ENCODE measurements at places on chromosomes 7 and 10.

GRCh38 chr10:59847326-59847725 is 59.0 kb downstream of the CCDC6 start:
- no peak for DNase-seq

DNA sequence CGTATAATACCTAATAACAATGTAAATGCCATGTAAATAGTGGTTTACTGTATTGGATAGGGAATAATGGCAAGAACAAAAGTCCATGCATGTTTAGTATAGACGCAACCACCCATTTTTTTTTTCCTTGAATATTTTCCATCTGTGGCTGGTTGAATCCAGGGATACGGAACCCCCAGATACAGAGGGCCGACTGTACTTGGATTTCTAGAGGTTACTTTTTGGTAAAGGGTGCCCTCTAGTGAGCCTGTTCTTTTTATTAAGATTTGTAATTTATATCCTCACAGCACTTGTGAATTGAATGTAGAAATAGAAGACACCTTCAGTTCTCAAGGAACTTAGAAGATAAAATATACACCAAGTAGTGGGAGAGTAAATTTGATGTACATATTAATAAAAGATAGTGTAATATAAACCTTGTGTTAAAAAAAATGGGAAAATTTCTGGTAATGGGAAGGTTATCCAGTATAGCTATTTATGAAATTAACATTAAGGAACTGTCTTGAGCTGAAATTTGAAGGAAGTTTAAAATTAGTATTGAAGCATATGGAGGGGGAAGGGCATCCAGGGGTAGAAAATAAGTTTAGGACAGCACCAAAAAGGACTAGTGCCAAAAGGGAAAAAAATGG is 32.0 kb downstream of the EXOC6 start:
- no peak for DNase-seq

GRCh38 chr10:60003651-60004523 is 97.5 kb upstream of the CCDC6 start:
- DNase-seq, result no peak

GRCh38 chr10:29738341-29738740 is 103.6 kb upstream of the SVIL start:
- DNase-seq, result no peak

DNA sequence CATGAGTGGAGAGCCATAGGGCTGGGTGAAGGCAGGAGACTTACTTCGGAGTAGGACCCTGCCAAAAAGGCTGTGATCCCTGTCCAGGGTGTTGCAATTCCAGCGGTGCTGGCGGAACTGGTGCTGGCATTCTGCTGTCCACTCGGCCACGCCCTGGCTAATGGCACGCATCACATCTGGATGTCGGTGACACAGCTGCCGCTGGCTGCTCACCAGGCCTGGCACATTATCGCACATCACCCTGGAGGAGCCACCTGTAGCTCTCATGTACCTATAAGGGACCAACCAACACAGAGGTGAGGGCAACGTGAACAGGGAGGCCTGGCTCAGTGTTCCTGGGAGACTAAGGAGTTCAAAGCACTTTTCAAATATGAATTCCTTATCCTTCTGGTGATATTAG is 2.3 kb downstream of the WNT2 start:
- no peak for DNase-seq

DNA sequence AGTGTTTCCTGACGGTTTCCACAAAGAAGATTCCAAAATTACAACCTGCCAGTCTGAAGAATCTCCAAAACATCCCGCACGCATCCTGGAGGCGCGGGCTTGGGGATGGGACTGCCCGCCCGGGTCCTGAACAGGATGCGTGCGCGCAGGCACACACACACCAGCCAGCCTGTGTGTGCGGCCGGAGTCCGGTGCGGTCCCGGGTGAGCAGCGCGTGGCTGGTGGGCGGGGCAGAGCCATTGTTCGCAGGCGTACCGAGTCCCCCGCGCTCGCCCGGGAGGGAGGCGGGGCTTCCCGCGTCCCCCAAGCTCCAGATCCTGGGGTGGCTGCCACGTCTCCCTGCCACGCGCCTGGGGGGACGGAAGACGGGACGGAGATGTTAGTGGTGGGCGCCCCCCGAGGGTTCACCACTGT is 675 bp upstream of the SCD start:
- peak; percentile 76 for DNase-seq

DNA sequence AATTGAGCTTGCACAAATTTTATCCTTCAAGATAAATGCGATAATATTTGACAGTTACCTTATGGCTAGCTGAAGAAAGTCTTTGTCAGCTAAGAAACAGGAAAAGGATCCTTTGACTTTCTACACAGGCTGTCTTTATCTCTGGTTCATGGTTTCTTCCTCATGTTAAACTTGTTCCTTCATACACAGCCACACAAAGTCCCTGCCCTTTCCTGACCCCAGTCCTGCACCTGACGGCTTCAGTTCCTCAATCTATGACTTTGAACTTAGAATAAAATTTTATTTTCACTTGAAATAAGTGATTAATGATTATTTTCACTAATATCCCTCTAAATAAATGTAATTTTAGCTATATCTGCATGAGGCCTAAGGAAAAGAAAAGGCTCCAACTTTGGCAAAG is 77.8 kb upstream of the PRSS1 start:
- DNase-seq, result no peak

- DNase-seq, result no peak
Measured at GRCh38 chr7:116561697-116562483, 37.1 kb downstream of the CAV1 start.

GRCh38 chr10:2984682-2985081 is 82.7 kb upstream of the PFKP start:
- no peak for DNase-seq

DNA sequence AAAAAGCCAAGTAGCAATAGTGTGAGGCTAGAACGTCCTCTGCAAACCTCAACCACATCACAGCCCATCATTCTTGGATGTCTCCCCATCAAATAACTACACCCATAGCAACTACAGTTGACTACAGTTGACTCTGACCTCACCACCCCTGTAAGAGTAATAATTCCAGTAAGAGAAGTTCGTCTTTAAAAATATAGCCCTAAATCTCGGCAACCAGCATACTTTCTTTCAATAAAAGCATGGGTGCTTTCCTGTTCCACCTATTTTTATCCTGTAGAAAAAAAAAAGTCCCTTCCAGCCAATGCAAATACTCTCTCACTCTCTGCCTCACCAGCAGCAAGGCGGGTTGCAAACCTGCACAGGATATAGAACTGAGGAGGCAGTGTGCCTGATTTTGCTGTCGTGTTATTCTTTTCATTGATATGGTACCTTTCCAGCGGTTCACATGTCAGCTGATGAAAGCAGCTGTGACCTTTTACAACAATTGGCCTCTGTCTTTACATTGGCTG is 187.5 kb upstream of the NFE2L3 start:
- no peak for DNase-seq

DNA sequence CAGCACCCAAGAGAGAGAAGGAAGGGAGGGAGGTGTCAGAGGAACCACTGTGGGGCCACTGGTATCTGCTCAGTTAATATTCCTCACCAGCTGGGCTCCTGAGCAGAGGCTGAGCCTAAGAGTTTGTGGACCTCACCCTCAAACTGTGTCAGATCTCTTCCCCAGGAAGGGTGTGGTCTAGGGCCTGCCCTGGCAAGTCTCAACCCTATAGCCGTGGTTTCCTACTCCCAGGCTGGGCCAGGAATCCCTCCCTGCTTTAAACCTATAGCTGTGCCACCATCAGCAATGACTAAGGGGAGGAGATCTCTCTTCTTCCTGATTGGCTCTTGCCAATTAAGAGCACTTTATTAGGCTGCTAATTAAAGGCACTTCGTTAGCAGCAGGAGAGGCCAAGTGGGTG is 29.9 kb downstream of the POLL start:
- peak; percentile 68 for DNase-seq

DNA sequence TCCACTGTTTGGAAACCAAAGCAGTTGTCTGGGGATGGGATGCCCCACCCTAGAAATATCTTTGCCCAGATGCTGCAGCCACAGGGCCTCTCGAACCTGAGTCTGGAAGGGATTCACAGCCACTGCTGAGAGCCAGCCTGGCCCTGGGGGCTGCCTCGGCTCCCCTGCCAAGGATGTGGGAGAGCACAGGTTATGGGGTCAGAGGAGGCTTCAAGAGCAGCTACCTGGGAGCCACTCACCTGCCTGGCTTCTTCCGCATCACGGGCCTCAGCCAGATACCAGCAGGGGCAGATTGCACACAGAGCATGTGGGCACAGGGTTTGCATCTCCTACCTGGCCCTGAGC is 5.4 kb upstream of the PWWP2B start:
- DNase-seq, result no peak

DNA sequence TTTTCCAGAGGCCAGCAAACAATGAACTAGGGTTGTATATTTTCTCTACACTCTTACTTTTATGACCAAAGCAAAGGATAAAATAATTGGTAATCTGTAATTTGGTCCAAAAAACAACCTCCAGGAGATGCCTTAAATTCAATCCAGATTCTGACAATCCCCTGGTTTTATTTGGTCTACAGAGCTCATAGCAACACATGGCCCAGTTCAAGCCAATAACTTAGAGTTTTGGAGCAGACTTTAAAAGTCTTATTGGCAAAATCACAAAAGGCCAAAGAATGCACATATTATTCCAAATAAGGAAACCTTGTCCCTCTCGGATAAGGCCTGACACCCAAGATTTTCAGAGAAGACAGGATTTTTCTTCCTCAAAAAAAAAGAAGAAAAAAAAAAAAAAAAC is 51.9 kb downstream of the SORBS1 start:
- no peak for DNase-seq

DNA sequence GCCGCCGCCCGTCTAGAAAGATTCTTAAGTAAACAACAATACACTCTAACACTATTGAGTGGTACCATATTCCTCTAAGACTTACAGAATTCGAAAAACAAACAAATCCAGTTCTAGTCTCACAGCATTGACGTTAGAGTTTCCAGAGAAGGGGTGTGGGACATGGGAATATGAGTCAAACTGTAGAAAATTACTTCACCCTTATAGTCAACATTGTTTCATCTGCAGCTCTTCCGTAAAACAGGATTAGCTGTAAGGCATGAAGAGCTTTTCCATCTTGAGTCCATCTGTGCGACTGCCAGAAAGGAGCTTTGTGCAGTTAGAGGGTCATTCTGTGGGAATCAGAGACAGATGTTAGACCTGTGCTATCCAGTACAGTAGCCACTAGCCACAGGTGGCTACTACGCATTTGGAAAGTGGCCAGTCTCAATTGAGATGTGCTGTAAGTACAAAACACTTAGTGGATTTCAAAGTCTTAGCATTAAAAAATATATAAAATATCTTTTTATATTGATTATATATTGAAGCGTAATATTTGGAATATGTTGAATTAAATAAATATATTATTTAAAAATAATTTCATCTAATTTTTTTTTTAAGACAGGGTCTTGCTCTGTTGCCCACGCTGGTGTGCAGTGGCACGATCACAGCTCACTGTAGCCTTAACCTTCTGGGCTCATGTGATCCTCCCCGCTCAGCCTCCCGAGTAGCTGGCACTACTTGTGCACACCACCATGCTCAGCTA is 79.8 kb upstream of the MPP7 start:
- DNase-seq, result no peak

- no peak for DNase-seq
Measured at GRCh38 chr10:133359554-133359971, 1.7 kb upstream of the FUOM start.

GRCh38 chr7:31444196-31444595 is 69.7 kb upstream of the ITPRID1 start:
- DNase-seq, result no peak

DNA sequence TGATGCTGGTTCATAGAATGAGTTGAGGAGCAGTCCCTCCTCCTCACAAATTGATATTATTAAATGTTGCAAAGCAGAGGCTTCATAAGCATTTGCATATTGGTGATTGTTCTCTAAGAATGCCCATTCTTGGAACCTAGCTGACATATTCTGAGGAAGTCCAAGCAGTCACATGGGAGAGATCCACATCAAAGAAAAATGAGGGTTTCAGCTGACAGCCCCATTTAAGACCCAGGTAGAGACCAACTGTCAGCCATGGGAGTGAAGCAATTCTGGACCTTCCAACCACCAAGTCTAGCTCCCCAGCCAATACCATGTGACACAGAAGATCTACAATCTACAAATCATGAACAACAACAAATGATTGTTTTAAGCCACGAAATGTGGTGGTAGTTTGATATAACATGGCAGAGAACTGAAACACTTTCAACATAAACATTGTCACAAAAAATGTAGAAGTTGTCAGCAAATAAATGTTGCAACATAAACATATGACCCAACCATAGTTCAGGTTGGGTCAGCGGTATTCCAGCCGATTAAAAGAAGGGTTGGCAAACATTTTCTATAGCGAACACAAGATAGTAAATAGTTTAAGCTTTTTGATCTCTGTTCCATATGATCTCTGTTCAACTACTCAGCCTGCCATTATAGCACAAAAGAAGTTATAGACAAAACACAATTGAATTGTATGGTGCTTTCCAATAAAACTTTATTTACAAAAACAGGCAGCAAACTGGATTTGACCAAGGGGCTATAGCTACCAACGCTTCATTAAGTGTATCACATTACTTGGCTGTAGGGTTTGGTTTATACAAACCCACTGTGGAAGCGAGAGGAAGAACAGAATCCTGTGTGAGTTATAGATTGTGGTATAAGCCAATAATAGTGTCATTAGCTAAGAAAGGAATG is 41.4 kb upstream of the MPP7 start:
- no peak for DNase-seq

- no peak for DNase-seq
Measured at GRCh38 chr10:48564466-48565160, 40.3 kb downstream of the ARHGAP22 start.

DNA sequence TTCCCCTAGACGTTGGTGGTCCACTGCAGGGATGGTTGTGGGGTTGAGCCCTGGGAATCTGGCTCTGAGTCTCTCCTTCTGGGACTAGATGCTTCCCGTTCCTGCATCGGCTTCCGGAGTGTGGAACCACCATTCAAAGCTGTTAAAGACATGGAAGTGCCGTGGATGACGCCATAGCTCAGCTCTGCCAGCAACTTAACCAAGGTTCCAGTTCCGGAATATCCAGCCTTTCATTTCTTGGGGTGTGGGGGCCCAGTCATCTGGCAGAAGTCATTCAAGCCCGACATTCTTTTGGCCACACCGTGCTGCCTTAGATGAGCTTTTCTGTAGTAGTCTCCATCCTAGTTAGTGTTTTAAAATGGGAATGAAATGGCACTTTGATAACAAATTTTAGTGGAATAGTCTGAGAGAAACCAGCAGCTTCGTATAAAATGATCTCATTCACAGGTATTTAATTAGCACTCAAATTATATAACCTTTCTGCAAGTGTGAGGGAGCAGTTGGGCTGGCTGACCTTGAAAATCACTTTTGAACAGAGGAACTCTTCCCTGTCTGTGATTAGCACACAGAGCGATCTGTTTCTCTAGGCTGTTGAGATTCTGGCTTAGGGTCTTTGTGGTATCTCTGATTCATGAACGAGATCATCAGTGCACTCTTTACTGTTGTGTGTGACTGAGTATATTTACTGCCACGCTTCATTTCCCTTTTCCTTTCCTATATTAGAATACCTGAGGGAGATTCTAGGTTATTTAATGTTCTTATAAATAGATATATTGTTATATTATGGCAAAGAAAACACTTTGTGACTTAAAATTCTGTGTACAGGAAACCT is 19.9 kb downstream of the LMTK2 start:
- no peak for DNase-seq

- no peak for DNase-seq
Measured at GRCh38 chr10:89003344-89003743, 12.7 kb downstream of the FAS start.

- no peak for DNase-seq
Measured at GRCh38 chr10:117138838-117139580, 939 bp upstream of the VAX1 start.

GRCh38 chr10:62083412-62084267 is 182.1 kb downstream of the ARID5B start:
- no peak for DNase-seq
